ENCODE measurements at places on chromosomes 4 and X.

GRCh38 chrX:38768079-38768478 is 33.2 kb upstream of the MID1IP1 start:
- peak; percentile 58 for DNase-seq

GRCh38 chr4:128916832-128917231 is 107.3 kb downstream of the JADE1 start:
- no peak for DNase-seq

DNA sequence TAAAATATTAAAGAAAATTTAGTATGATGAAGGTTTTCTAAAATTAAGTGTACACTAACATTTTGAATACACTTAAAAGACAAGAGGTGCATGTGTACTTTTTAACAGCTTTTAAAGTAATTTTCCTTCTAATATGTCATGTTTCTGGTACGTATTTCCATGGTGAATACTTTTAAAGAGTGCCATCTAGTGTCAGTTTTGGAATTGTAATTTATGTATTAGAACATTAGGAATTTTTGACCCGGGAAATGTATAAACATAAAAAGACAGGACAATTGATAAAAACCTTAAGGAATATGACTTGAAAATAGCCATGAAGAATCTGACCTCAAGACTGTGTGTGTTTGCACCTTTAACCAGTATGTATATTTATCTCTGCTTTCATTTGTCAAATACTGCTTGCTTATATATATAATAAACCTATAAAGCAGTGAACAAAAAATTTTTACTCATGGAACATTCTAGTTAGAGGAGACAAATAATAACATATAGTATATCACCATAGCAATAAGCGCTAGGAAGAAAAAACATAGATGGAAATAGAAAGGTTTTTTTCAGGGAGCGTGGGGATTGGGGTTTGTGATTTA is 7.2 kb downstream of the GSTCD start:
- peak; percentile 69 for DNase-seq

- no peak for DNase-seq
Measured at GRCh38 chrX:100340491-100341141, 69.5 kb downstream of the PCDH19 start.

DNA sequence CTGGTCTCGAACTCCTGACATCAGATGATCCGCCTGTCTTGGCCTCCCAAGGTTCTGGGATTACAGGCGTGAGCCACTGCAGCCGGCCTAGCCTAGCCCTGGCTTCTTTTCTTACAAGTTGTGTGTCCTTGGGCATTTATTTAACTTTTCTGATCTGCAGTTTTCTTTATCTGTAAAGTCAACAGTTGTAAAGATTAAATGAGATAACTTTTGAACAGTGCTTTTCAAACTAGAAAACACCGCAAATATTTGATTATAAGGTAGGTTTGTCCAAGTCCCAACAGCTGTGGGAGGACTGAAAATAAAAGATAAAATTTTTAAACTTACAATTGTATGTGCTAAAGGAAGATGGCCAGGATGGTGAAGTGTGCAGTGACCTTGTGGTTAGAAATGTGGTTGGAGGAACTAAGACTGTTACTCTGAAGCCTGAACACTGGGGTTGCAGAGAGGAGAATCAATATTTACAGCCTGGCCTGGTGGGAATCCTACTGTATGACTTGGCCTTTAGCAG is 44.8 kb downstream of the GSX2 start:
- no peak for DNase-seq

DNA sequence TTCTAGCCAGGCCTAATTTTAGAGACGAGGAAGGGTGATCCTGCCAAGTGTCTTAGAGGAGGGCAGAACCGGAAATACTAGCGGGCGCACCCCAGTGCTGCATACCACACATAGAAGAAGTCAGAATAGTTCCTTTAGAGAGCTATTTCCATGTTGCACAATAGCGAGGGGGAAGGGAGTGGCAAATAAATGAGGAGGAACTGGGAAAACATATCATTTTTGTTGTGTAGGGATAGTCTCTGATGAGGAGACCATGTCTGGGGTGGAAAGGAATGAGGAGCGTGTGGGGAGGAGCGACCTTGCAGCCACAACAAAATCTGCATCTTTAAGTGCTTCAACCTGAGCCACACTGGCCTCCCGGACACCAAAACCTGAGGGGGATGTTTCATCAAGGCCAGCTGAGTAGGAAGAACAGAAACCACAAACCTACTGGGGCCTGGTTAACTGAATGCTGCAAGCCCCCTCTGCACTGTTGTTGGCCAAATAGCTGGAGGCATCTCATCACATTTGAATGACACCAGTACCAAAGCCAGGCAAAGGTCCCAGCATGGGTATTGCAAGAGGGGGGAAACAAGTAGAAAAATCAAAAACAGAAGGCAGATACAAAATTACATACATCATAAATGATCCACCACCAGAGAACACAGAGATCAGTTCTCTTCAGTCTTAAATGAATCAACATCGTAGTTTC is 26.7 kb upstream of the C1QTNF7 start:
- peak; percentile 90 for DNase-seq

DNA sequence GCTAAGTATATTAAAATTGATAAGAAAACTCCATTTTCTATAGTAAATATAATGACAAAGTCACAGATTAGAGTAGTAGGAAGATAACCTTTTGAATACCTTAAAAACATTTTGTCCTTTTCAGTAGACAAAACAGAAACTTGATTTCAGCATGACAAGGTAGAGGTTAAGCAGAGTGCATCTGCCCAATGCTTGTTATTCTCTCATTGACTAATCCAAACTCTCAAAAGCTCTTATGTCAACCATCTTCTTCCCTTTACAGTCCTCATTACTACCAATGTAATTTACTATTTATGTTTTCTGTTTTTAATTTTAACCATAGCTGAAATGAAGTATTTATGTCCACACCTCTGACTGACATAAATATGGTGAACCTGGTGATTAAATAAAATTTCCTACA is 11.1 kb downstream of the NIPAL1 start:
- no peak for DNase-seq

DNA sequence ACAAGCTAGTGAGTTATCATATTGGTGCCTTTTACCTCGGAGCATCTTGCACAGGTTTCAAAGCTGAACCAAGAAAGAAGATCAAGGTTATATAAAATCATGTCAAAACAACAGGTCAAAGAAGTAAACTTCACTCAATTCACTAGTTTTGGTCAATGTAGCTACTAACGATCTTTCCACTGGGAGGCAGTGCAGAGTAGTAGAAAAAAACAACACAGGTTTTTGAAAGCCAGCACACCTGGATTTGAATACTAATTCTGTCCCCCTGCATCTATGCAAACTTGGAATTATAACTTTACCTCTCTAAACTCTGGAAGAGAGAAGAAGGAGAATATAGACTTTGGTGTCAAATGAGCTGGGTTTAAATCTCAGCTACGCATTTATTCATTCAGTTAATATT is 266.1 kb downstream of the GRIA3 start:
- DNase-seq: peak; percentile 16

GRCh38 chrX:37349221-37350033 is at the start of gene PRRG1:
Gene PRRG1, plus strand, starts transcription at chrX:37349364. Its CDS starts 56,886 bp downstream, at chrX:37406250.
- DNase-seq: peak; percentile 85

- no peak for DNase-seq
Measured at GRCh38 chrX:117996408-117996807, 120.2 kb downstream of the KLHL13 start.
